ENCODE measurements at places on chromosomes 16 and 17.

DNA sequence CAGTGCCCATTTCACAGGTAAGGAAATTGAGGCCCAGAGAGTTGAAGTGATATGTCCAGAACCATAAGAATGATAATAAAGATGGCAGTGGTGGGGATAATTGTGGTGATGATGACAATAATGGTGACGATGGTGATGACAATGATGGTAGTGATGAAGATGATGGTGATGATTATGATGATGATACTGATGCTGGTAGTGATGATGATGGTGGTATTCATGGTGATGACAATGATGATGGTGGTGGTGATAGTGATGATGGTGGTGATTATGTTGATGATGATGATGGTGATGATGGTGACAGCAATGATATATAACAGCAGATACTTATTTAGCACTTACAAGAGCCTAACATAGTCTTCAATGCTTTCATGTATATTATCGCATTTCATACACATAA is 18.1 kb upstream of the TMEM132E start:
- no peak for DNase-seq

GRCh38 chr16:79897453-79898146 is 297.1 kb upstream of the MAF start:
- DNase-seq, result peak; percentile 8

- no peak for DNase-seq
Observed at GRCh38 chr17:21171309-21171922, 42.5 kb downstream of the TMEM11 start.

DNA sequence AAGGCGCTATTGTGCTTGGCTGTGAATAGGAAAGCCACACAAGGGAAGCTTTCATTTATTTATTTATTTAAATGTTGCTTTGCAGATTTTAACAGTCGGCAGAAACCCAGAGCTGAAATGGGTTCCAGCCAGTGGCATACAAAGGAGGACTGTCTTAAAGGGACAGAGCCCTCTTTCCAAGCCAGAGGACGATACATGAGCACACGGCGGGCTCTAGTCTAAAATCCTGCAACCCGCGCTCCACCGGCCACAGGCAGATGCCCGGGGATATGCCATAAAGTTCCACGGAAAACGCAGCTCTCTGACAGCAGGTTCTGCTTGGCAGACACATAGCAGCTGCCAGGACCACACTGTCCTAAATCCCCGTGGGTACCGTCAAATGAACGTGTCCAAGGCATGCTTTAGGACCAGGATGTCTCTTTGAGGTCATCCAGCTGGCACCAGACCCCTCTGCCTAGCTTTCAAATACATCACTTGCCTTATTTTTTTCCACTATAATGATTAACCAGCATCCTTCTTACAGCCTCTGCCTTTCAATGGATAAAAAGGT is 64.6 kb downstream of the CYTH1 start:
- DNase-seq, result peak; percentile 34

GRCh38 chr17:34146440-34147043 is 108.5 kb upstream of the CCL2 start:
- no peak for DNase-seq

DNA sequence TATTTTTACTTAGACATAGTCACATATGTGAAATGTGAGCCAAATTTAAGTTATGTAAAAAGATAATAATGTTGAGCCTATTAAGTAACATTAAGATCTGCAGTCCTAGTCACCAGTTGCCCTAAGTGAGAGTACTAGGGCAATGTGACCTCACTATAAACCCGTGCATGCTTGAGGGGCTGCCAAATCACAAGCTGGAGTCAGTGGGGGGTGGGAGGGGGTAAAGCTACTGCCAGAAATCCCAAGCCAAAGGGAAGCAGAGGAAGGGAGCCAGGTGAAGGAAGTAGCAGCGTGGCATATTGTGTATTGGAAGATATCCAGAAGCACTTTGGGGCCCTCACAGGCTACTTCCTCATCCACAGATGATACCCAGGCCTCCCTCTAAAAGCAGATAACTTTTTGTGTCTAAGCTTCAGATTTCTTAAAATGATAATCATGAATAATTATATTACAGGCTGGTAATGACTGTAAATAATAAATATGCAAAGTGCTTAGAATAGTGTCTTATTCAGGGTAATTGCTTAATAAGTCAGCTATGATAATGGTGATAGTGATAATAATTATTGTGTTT is 134.1 kb downstream of the CA10 start:
- peak; percentile 55 for DNase-seq

DNA sequence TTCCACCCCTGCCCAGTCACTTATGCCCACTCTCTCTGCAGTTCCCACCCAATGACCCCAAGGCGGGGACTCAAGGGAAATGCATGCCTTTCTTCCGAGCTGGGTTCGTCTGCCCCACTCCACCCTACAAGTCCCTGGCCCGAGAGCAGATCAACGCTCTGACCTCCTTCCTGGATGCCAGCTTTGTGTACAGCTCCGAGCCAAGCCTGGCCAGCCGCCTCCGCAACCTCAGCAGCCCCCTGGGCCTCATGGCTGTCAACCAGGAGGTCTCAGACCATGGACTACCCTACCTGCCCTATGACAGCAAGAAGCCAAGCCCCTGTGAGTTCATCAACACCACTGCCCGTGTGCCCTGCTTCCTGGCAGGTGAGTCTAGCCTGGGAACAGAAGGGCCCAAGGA is 13.8 kb downstream of the LPO start:
- DNase-seq, result no peak

- DNase-seq, result no peak
Observed at GRCh38 chr16:78633551-78633950, 534.1 kb downstream of the WWOX start.

- DNase-seq, result peak; percentile 58
Observed at GRCh38 chr16:77788181-77789084, at the start of gene VAT1L. VAT1L (plus strand) TSS chr16:77788564; CDS start chr16:77788683, 119 bp downstream.

DNA sequence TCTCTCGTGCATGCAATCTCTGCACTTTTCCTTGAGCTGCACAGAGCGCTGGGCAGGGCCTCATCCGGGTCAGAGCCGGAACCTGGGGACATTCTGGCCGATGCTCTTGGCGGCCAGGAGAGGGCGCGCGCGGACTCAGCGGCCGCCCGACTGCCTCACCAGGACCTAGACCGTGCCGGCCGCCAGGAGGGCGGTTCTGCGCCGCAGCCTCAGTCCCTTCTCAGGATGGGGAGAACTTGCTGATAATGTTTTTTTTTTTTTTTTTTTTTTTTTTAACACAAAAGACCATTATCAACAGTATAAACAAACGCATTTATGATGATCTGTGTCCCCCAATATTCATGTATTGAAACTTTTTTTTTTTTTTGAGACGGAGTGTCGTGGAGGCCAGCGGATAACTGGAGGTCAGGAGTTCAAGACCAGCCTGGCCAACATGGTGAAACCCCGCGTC is 8.1 kb upstream of the FLYWCH2 start:
- peak; percentile 69 for DNase-seq

- DNase-seq, result no peak
Observed at GRCh38 chr16:13335879-13336278, 434.5 kb downstream of the SHISA9 start.

DNA sequence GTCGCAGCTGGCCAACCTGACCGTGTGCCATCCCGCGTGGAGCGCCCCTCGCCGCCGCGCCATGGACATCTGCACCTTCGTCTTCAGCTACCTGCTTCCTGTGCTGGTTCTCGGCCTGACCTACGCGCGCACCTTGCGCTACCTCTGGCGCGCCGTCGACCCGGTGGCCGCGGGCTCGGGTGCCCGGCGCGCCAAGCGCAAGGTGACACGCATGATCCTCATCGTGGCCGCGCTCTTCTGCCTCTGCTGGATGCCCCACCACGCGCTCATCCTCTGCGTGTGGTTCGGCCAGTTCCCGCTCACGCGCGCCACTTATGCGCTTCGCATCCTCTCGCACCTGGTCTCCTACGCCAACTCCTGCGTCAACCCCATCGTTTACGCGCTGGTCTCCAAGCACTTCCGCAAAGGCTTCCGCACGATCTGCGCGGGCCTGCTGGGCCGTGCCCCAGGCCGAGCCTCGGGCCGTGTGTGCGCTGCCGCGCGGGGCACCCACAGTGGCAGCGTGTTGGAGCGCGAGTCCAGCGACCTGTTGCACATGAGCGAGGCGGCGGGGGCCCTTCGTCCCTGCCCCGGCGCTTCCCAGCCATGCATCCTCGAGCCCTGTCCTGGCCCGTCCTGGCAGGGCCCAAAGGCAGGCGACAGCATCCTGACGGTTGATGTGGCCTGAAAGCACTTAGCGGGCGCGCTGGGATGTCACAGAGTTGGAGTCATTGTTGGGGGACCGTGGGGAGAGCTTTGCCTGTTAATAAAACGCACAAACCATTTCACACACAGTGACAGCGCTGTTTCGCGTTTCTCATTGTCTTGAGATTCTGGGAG is 2.0 kb upstream of the ZACN start:
- no peak for DNase-seq

DNA sequence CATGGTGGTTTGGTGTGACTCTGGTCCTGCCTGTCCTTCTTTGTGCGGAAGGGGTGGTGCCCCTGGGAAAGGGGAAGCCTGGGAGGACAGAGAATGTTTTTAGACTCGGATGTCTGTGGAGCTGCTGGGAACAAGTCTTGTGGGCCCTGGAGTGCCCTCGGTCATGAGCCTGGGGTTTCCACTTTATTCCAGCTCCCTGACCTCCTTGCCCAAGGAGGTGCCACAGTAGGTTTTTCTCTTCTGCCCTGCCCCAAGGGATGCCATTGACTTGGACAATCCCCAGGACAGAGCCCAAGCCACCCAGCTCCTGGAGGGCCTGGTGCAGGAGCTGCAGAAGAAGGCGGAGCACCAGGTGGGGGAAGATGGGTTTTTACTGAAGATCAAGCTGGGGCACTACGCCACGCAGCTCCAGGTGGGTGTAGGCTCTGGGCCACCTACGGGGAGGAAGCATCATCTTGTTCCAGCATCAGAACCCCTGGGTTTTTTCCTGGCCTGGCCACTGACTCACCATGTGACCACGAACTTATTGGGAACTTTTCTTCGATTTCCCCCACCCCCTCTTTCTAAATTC is 1.4 kb downstream of the STAT5A start:
- no peak for DNase-seq

DNA sequence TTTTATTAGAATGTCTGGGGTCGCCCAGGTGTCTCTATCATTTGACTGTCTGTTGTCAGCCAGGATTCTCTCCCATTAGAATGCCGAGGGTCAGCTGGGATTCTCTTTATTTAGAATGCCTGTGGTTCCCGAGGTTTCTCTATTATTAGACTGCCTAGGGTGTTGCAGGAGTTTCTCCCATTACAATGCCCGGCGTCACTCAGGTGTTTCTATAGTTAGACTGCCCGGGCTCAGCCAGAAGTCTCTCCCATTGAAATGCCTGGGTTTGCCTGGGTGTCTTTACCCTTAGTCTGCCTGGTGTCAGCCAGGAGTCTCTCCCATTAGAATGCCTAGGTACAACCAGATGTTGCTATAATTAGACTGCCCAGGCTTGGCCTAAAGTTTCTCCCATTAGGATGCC is 2252.0 kb downstream of the TP53TG3F start:
- no peak for DNase-seq

GRCh38 chr17:73446617-73447016 is 134.8 kb upstream of the CDC42EP4 start:
- DNase-seq, result no peak

- DNase-seq, result no peak
Observed at GRCh38 chr17:19460700-19461099, 49.7 kb downstream of the RNF112 start.

Data from fibroblast of skin of abdomen (primary cell).